Placental epithelial cell (primary cell): ENCODE measurements at places on chromosomes 1 and 21. TPM values are rescaled to one million over a fixed set of nuclear protein-coding genes. Genes with fewer than 3 reads are reported as not detected.

The AKR7A2 gene
- 55.0 and 72.8 TPM in 2 replicates for total RNA-seq

The OR2T33 gene
- under 0.01 and 0.54 TPM in 2 replicates for total RNA-seq

The RORC gene
- not detected in 2 replicates for total RNA-seq

The FCN3 gene
- not detected in 2 replicates for total RNA-seq
